ENCODE measurements at places on chromosomes 7 and 10.

GRCh38 chr10:85967594-85967993 is 399.0 kb downstream of the GRID1 start:
- no peak for DNase-seq

- DNase-seq, result peak; percentile 1
Observed at GRCh38 chr7:19051767-19052375, 65.6 kb downstream of the TWIST1 start.

DNA sequence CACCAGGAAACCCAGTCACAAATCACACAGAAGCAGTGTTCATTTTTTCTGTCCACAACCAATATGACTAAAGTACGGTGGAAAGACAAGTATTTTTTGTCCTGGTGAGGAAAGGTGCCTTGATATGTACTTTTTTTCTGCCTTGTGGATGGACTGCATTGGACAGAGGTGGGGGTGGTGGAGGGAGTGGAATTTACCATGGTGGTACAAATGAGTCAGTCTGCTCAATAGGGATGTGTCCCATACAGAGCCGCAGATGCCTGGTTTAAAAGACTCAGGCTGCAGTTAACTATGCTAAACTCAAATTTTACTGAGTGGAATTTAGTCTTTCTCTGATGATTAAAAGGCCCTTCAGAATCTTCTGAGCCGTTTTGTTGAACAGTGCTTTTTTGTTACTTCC is 674.5 kb upstream of the GALNT17 start:
- no peak for DNase-seq

- DNase-seq, result no peak
Observed at GRCh38 chr7:98075801-98076200, 30.9 kb upstream of the LMTK2 start.

DNA sequence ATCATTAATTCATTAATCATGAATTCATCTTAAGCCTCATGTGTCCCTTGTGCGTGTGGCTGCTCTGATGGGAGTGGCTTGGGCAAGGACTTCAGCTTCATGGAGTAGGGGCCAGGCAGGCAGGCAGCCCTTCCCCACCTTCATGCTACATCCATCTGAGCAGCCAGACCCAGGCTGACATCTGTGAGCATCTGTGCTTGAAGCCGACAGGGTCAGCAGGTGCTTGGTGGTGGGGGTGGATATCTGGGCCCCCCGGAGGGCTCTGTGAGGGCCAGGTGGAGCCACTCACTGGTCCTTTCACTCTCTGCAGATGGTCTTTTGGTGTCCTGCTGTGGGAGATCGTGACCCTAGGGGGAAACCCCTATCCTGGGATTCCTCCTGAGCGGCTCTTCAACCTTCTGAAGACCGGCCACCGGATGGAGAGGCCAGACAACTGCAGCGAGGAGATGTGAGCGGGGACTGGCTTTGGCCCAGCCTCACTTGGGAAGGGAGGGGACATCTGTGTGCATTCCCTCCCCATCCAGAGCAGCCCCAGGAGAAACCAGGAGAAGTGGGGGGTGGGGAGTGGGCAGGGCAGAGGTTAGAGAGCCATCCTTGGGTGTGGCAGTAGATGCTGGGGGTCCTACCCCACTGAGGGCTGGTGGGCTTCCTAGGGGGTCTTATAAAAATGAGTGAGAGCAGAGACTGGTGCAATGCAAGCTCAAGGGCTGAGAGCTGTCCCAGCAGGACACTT is 14.7 kb upstream of the CSGALNACT2 start:
- DNase-seq, result no peak

DNA sequence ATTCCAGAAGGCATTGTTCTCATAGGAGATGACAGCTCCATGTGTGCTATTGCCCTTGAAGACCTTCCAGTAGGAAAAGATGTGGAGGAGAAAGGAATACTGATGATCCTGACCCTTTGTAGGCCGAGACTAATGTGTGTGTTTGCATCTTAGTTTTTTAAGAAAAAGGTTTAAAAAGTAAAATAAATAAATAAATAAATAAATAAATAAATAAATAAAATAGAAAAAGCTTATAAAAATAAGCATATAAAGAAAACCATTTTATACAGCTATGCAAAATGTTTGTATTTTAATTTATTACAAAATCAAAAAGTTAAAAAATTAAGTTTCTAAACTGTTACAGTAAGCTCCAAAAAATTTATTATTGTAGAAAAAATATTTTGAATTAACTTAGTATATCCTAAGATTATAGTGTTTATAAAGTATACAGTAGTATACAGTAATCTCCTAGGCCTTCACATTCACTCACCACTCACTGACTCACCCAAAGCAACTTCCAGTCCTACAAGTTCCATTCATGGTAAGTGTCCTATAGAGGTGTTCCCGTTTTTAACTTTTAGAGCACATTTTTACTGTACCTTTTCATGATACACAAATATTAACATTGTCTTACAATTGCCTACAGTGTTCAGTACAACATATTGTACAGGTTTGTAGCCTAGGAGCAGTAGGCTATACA is 435.2 kb upstream of the SEMA3A start:
- no peak for DNase-seq

DNA sequence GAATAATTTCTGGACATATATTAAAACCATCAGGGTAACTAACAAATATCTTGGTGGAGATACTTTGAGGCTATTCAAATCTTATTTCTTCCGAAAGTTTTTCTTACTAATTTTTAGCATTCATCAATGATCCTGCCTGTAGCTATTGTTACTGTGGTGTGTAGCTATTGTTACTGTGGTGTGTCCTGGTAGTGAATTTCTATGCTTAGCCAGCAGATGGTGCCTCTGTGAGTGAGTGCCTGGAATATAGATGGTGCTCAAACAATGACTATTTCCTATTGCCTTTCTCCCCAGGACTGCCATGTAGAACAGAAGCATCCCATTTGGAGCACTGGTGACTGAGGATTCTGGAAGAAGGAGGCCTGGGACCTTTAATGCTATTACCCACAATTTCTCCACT is 245.7 kb downstream of the CCSER2 start:
- no peak for DNase-seq

DNA sequence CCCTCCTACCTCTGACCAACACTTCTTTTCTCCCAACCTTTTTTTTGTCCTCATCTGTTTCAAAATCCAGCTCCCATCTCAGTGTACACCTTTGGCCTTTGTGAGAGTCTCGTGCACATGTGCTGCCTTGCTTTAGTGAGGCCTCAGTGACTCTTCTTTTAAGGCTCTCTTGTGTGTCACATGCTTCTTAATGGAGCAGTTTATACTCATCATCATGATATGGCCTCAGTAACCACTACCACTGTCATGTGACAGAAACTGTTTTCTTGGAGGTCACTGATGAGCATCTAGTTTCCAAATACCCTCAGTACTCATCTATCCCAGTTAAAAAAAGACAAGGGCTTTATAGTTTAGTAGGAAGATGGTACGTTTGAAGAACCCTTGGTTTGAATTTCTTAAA is 8.1 kb upstream of the ARHGAP22 start:
- DNase-seq, result no peak

Measured in GM12892 (cell line).